Stimulated activated CD4-positive, alpha-beta T cell treated with anti-CD3 and anti-CD28 coated beads, Interleukin-4, amount 100 ng/mL, for 24 hours (primary cell): ENCODE measurements at places on chromosomes 12 and 14.

DNA sequence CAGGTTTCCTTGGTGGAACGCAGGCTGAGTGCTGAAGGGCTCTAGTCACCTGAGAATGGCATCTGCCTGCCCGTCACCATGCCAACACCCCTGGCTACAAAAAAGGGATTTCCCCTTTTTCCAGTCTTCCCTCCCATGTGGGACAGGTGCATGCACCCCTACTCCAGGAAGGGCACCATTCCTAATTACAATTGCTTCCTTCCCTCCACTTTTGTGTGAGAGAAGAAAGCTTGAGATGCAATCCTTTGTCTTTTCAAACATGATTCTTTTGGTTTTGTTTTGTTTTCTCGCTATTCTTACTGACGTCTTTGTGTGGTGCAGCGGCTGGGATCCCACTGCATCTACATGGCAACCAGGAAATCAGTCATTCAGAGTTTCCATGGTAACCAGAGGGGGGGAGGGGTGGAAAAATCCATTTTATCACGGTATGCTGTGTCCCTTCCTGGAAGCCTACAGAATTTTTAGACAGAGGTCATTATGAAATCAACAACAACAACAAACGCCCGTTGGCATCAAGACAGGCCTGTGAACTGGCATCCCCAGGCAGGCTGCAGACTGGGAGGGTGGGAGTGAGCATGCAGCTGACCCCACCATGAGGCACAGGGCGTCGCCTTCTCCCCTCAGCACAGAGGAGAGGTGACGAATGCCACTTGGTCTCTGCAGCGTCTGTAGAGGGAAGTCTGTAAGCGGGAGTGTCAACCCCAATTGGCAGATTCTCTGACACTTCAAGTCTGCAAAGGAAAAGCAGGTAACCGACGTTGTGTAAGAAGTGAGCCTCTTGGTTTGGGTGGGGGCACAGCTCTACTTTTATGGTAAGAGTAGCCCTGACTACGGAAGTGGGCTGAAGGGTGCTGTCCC lies 13.6 kb upstream of the GNG2 start:
- DNase-seq = peak; percentile 89

GRCh38 chr14:44404036-44404435 lies 103.0 kb downstream of the FSCB start:
- DNase-seq = no peak

DNA sequence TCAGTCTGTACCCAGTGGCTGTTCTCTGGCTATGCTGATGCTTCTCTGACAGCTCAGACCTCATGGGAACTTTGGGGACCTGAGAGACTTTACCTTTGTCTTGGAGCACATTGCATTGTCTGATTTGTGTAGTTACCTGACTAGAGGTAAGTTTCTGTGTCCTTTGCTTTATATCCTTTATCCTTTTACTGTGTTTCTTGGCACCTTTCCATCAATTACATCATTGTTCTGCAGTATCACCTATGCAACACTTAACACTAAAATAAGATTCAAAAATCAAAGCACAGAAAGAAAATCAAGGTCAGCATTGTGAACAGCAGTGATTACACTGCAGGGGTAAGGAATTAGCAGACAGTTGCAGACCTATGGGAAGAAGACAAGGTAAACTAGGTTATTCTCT lies 43.8 kb downstream of the SLC35F4 start:
- no peak for DNase-seq

- DNase-seq = no peak
These were observed 33.7 kb downstream of the MAPK1IP1L start for GRCh38 chr14:55085060-55085660.

- no peak for DNase-seq
These were observed 268.6 kb downstream of the CCDC59 start for GRCh38 chr12:82089369-82090121.

- DNase-seq = no peak
These were observed 50.8 kb upstream of the PRICKLE1 start for GRCh38 chr12:42640391-42640790.

DNA sequence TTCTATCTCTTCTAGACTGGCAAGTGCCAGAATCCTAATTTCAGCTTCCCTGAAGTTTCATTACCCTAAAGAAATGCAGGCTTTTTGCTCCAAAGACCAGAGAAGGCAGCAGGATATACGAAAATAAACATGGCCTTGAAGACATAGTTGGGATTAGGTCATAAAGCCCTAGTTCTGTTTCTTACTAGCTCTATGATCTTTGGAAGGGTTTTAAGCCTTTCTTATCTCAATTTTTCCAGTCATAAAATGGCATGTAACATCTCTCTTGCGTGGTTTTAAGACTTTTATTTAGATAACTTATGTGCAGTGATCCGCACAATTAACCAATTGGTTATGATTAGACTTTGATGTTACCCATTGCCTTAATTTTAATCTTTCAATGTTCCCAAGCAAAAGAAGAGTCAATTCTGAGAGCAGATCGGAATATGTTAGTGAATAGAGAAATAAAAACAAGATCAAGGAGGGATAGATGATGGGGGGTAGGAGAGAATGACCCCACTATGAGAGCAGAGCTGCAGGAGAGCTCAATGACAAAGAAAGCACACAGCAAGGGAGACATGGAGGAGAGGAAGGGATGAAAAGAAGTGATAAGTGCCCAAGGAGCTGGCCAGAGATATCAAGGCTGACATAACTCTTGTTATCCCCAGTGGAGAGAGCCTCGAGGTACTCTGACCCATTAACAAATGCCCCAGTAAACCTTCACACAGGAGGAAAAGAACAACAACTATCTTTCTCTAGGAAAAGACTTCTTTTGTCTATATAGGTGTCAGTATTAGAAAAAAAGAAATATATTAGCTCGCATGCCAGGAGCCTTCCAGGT lies 53.0 kb upstream of the ANP32D start:
- no peak for DNase-seq

GRCh38 chr12:127899971-127900370 lies 367.0 kb upstream of the TMEM132C start:
- no peak for DNase-seq

DNA sequence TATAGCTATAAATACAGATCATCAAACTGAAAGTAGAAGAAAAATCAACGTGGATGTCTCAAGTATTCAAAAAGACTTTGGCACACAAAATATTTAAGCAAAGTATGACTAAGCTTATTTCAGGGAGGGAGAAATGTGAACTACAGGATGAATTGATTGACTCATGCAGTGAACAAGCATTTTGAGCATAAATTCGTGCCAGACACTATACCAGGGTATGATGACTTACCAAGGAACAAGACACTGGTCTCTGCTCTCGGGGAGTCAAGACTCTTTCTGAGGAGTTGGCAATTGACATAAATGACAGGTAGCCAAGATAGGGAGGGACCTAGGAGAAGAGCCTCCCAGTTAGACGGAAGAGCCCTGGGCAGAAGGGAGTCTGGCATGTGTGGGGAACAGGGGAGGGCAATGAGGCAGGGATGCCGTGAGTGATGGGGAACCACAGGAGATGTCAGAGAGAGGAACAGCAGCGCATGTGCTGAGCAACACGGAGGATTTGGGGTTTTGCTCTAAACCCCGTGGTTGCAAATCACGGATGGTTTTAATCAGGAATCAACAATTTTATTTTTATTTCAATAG lies 115.2 kb downstream of the TMEM132D start:
- DNase-seq = no peak

DNA sequence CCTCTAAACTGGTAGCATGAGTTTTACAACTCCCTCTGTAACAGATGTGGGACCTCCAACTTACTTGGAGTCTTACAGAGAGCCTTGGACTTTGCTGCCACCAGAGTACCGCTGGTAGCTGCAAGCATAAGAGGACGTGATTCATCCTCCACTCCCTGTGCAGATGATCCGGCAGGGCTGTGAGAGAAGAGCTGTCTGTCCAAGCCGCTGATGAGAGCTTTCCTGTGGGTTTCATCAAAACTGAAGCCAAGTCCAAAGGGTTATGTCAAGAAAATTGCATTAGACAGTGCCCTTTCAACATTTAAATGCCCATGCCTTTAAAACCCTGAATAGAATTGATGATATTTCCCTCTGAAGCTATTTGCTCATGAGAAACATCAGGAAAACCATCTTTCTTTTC lies 85.8 kb downstream of the LLPH start:
- DNase-seq = no peak

DNA sequence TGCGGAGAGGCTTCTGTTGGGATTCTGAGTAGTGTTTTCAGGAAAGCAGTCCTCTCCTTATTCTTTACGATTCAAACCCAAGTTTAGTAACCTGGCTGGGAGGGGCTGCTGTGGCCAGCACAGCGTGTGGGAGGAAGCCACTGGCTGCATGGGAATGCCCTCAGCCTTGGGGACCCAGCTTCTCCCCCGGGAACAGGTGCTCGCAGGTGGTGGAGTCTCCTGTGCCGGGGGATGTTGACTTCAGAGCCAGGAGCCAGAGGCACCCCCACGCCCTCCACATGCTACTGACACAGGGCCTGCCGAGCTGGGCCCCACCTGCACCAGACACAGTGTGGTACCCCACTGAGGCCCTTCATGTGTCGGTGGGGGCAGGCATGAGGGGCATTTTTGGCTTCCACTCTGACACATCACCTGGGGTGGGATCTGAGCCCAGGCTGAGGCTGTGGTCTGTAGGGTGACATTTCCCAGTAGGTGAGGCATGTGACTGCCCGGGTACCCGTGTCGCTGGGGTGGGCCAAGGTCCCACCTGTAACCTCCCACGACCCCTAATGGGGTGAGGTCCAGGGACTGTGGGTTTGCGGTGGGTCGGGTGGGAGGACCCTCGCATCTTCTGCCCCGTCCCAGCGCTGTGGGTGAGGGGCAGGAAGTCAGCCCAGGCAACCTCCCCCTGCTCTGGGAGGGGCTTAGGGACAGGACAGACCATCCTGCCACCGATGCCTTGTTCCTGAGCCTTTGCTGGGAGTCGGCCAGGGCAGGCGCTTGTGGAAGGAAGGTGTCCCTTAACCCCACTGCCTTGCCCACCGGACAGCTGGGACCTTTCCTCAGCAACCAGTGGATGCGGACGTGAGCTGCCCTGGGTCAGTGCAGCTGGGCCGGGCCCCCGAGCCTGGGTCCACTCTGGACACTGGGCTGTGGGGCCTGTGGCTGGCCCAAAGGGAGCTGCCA lies 26.5 kb downstream of the MTA1 start:
- DNase-seq = no peak

DNA sequence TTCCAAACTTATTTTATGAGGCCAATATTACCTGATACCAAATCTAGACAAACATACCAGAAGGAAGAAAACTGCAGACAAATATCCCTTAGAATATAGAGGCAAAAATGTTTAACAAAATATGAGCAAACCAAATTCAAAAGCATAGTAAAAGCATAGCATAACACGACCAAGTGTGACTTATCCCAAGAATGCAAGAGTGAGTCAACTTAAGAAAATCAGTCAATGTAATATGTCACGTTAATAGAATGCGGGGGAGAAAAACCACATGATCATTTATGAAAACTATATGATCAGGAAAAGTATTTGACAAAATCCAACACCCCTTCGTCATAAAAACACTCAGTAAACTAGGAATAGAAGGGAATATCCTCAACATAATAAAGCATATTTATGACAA lies 217.3 kb downstream of the ADGRD1 start:
- DNase-seq = no peak

- no peak for DNase-seq
These were observed 17.1 kb downstream of the LUM start for GRCh38 chr12:91094032-91094662.

DNA sequence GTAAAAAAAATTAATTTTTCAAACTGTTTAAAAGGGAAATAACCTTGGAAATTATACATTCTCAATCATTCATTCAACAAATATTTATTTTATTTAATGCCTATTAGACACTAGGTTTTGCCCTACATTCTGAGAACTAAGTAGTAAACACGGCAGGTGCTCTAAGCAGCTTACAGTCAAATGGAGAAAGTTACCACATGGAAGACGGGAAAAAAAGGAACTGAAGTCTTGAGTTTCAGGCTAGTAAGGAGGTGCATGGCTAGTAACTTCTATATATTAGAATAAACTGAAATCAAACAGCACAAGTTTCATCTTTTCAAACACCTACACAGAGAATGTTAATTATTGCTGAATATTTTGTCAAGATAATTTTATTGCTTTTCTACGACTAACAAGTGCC lies 52.9 kb downstream of the C12orf42 start:
- DNase-seq = no peak

- DNase-seq = no peak
These were observed 15.2 kb downstream of the HHIPL1 start for GRCh38 chr14:99660006-99660566.

GRCh38 chr14:34368971-34369647 lies 92.9 kb downstream of the SPTSSA start:
- no peak for DNase-seq

DNA sequence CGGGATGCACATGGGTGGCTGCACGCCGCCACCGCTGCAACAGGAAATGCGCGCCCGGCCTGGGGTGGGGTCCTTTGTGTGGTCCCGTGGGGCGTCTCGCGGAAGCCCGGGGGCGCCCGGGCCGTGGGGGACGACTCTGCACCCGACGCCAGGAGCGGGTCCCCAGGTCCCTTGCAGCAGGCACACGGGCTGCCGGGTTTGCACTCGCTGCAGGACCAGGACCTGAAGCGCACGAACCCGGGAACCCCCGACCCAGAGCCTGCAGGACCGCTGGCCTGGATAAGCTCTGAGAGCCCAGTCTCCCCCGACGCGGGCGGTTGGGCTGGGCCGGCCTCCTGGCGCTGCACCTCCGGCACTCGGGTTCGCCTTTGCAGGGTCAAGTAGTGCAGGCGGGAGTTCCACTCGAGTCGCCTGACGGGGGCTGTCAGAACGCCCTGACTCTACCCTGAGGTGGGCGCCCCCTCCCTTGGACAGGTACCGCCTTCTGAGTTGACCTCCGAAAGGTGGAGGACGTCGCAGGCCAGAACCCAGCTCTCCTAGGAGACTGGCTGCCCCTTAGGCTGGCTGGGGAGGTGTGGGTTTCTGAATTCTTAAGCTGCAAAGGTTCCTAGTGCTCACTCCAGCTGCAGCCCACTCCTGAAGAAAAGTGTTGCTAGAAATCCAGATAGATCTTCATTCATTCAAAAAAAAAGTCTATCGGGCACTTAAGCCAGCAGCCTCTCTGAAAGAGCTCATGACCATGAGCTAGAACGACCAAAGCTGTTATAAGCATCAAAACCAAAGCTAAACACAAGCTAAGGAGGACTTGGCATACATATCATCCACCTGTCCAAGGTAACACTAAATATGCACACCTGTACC lies 68.0 kb downstream of the RNF34 start:
- no peak for DNase-seq

DNA sequence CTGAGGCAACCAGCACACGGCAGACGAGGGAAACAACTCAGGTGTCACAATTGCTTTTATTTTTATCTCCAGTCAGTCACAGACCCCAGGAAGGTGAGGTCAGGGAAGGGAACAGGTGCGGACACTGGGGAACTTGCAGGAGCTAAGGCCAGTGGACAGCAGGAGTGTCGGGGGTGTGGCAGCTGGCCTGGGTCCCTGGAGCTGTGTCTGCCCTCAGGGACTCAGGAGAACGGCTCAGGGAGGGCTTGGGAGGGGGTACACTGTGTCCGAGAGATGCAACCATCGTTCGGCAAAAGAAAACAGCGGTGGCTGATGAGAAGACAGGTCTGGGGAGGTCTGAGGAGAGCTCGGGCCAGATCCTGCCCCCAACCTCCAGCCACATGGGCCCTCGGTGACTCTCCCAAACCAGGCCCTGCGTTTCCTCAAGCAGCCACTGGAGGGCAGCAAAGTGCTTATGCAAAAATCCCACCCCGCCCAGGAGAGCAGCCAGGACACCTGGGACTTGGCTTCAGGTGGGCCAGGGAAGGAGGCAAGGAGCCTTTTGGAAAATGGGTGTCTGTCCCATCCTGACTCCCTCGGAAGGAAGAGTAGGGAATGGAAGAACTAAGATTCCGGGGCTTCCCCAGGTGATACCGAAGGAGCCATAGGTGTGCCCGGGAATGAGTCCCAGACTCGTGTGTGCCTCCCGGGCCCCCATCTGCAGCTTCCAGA lies 24.1 kb upstream of the BCDIN3D start:
- peak; percentile 79 for DNase-seq

GRCh38 chr12:85182699-85183098 lies 97.3 kb upstream of the ALX1 start:
- no peak for DNase-seq
